ENCODE measurements at places on chromosomes 5 and 9.

DNA sequence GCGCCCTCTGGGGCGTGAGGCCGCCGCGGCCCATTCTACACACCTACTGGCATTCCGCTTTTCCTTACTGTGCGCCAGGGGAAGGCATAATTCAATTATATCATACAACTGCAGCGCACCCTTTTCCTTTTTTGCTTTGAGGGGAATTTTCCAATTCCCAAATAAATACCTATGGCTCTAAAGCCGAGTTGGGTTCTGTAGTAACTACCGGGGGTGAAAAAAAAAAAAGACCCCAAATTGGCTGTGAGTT, 34.1 kb upstream of the NFIB start:
- no peak for DNase-seq

DNA sequence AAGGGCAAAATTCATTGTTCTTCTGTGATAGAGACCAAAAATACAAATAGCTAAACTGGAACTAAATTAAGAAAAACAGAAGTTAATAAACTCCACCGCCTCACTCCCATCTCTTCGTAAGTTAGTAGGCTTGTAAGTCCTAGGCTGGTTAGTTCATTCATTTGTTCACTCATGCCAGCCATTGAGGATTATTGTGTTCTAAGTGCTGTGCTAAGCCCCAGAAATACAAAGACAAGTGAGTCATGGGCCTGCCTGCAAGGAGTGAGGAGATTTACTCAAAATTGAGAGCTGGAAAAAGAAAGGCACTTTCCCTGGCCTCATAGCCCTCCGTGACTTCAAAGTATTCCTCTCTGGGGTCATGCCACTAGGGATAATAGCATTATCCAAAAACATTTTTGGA, 8.5 kb downstream of the DOCK8 start:
- no peak for DNase-seq

DNA sequence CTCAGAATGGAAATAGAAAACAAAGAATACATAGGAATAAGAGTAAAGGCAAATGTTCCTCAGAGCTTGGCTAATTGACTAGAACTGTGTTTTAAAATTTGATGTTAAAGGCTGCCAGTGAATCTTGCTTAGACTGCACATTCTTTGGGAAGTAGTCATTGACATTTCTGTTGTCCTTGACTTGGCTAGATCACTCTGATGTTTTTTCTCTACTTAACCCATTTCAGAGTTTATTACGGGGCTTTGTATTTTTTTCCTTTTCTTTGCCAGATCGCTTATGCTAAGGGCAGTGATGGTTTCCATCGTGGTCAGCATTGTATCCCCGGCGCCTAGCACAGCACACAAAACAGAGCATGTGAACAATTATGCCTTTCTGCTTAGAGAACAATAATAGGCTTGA, 1126.7 kb upstream of the CDH9 start:
- DNase-seq = no peak

- DNase-seq = no peak
These were observed 678.3 kb upstream of the CHD1 start for GRCh38 chr5:99607124-99607523.

- DNase-seq = no peak
These were observed 56.7 kb downstream of the UBE2QL1 start for GRCh38 chr5:6505416-6505755.

DNA sequence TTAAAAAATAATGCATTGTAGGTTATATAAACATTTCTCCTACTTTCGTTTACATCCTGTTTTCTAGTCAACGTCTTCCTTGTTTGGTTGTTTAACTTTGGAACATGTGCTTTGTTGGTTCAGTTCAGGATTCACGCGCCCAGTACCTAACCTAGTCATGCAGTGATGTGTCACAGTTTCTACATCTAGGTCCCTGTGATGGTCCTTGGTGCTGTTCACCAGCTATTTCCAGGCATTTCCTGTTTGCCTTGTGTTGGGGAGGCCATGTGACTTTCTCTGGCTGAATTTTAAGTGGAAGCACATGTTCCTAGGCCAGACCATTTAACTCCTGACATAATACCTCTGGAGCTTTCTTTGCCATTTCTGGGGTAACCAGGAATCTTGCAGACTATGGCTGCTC, 292.3 kb downstream of the SMARCA2 start:
- no peak for DNase-seq

DNA sequence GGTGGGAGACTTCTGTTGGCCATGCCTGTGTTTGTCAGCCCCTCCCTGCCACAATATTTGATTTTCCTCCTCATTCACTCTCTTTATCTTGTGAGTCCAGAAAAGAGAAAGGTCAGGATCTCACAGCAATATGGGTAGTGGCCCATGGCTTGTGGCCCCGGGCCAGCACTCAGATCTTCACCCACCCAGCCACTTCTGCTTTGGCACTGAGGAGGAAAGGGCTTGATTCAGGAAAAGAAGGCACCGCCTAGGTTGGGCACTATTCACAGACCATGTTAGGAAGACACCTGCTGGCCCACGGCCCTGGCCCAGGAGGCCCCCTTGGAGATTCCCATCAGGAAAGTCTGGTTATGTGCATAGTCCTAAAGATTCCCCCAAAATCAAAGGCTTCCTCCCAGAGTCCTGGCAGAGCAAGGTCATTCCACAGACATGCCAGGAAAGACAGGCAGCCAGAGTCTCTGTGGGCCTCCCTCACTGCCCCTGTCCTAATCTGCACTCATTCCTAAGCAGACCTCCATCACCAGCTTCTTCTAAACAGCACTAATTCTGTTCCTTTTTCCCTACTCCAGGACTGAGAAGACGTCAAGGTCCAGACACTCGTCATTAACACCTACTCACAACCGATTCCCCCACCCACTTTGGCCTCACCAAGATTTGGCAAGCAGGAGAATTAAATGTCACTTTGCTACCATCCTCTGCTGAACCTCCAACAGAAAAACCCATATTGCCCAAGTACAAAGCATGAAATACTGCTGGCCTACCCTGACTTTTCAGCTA, 179.3 kb downstream of the DEPDC1B start:
- DNase-seq = no peak

- DNase-seq = no peak
These were observed 75.0 kb upstream of the NEK6 start for GRCh38 chr9:124182741-124183140.

- no peak for DNase-seq
These were observed 511.3 kb downstream of the TLR4 start for GRCh38 chr9:118215549-118215948.

DNA sequence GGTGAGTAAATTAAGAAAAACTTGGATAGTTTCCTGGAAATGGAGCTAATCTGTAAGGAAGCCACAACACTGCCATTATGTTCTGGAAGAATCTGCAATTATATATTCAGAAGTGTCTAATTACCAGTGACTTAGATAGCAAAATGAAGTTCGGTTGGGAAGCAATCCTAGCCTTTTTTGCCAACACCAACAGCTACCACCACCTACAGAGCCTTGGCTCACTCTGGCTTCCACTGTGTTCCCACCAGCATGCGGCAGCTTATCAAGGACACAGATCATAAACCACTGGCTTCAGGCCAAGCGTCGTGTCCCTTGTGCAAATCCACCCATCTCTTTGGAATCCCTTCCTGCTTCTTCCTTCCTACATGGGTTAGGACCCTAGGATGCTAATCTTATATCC, 118.0 kb upstream of the PCA3 start:
- DNase-seq = no peak

GRCh38 chr5:178285399-178286225, 53.0 kb upstream of the PHYKPL start:
- no peak for DNase-seq

GRCh38 chr5:463301-463700, 20.3 kb downstream of the EXOC3 start:
- no peak for DNase-seq

DNA sequence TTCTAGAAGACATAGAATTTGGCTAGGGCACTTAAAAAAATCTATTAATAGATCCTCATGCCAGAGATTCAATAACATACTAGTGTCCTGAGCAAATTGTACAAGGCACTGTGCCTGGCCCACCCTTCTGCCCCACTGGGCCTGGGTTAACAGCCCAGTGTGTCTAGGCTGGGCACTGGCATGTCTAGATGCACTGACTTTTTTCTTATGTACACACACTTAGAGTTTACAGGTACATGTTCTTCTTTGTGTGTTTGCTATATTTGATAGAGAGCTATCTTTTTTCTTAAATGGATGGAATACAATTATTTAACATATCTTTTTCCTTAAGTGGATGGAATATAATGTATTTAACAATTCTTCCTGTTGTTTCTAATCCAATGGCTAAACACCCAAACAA, 241.5 kb downstream of the AUH start:
- DNase-seq = no peak

GRCh38 chr5:57249265-57249874, 75.5 kb downstream of the GPBP1 start:
- DNase-seq = no peak

DNA sequence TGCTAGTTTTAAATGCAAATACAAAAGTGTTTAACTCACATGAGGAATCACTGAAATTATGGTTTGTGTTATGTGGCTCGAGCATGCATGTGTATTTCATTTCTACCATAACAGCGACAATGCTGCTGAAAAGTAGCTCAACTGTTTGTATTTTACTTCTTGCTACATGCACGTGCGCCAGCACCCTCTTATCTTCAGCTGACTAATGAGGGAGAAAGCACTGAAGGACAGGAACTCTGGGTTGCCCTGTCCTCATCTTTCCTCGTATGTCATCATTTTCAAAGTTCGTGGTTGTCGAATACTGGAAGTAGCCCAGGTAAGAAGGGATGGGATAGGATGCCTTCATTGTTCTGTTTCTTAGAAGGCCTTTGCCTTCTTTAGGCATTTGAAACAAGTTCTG, 120.3 kb downstream of the SYK start:
- no peak for DNase-seq

GRCh38 chr9:127876026-127876763, 1.3 kb downstream of the AK1 start:
- no peak for DNase-seq

DNA sequence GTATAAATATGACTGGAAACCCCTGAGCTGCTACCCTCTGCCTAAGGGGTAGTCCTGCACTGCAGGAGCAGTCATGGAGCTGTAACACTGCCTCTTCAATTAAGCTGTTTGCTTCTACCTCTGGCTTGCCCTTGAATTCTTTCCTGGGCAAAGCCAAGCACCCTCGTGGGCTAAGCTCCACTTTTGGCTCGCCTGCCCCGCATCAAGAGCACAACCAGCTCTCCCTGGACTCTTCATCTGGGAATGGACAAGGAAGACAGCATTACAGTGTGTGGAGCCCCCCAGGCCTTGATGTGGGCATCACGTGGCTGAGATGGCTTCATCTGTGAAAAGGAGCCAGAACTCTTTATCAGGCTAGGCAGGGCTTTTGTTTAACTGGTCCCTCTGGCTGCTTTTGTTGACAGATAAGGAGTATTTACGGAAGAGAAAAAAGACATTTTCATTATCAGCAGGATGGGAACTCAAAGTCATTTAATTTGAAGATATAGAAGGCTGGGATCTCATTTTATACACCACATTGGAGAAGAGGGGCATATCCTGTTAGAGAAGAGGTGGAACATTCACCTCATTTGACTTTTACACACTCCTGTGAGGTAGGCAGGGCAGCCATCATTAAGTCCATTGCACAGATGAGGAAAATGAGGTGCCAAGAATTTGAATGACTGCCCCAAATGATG, 137.8 kb downstream of the SEMA6A start:
- DNase-seq = no peak

DNA sequence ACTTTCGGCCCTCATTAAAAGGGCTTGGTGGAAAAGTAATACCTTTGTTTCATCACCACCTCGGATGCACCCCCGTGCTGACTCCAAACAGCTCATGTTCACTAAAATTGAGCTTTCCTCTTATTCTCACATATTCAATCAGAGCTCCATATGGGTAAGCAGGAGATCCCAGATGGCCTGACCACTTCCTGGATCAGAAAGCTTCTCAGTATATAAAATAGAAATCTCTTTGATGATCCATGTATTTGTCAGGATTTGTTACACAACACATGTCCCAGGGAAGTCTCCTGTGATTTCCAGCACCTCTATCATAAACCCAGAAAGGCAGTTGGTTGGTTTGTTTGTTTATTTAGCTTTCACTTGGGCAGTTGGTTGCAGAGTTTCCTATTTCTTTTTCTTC, 402.0 kb downstream of the MLLT3 start:
- DNase-seq = no peak

- no peak for DNase-seq
These were observed 59.7 kb upstream of the TRPC7 start for GRCh38 chr5:136424835-136425584.

- DNase-seq = no peak
These were observed 161.5 kb downstream of the HSD17B3 start for GRCh38 chr9:96140296-96141127.

DNA sequence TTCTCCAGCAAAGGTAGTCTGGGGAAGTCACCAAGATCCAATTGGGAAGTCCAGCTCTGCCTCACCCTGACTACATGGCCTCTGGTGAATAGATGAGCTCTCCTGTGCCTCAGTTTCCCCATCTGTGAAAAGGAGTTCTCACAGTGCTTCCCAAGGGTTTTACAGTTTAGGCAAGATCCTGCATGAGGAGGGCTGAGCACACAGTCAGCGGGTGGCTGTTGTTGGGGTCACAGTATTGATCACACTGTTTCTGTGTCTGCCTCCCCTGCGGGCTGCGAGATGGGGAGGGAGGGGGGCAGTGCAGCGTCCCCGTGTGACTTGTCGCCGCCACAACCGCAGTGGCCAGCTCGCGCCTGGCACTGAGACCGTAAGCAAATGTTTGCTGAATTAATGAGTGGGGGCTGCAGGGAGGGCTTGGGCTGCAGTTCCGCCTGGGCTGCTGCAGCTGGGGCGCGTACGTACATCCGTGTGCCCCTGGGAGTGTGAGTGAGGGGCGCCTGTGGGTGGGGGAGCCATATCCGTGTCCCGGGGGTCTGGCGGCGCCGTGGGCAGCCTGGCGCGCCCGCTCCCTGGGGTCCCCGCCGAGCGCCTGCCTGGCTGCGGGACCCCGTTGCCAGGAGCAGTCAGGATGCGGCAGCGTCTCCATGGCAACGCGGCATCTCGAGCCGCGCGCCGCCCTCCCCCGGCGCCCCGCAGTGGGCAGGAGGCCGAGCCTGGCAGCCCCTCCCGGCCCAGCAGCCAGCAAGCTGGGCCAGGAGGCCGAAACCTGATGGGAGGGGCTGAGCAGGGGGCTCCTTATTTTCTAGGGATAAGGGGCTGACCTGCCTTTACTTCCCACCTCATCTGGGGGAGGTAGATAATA, 31.4 kb upstream of the PSD2 start:
- DNase-seq = no peak

GRCh38 chr5:74761241-74761640, 5.7 kb downstream of the GFM2 start:
- DNase-seq = no peak

DNA sequence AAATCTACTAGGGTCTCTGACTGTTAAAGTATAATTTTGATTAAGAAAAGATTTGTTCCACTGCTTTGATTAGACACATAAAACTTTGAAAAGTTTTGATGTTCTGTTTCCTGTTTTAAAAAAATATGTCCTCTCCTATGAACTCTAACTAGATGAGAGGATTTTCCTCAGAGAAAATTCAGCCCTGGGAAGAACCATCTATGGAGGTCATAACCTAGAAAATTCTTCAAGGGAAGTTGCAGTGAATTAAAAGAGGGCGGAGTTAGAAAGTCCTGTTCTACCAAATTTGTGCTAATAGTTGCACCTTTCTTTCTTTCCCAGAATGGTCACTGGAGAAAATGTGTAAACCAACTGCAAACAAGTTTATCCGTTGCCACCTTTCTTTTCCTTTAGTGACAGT, 27.7 kb downstream of the PIK3R1 start:
- DNase-seq = no peak
